CD4-positive, alpha-beta memory T cell (primary cell): ENCODE measurements at places on chromosomes 2 and 18.

DNA sequence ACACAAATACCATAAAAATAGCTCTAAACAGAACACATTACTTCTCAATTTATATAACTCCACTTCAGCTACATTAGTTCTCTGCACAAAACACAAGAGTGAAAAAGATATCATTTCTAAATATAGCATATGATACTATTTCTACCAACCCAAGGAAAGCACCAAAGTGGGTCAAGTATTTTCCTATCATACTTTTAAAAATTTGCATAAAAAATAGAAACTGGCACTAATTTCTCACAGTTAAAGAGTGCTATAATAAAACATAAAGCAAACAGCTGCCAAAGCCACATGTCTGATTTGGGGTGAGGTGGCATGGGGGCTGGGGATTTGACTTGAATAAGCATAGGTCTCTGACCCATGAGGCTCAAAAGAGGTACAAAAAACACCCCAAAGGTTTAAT lies 61.5 kb downstream of the BARD1 start:
- no peak for DNase-seq

GRCh38 chr18:37425222-37425621 lies 140.4 kb downstream of the CELF4 start:
- DNase-seq, result no peak

GRCh38 chr18:9679125-9679524 lies 29.0 kb upstream of the RAB31 start:
- no peak for DNase-seq

DNA sequence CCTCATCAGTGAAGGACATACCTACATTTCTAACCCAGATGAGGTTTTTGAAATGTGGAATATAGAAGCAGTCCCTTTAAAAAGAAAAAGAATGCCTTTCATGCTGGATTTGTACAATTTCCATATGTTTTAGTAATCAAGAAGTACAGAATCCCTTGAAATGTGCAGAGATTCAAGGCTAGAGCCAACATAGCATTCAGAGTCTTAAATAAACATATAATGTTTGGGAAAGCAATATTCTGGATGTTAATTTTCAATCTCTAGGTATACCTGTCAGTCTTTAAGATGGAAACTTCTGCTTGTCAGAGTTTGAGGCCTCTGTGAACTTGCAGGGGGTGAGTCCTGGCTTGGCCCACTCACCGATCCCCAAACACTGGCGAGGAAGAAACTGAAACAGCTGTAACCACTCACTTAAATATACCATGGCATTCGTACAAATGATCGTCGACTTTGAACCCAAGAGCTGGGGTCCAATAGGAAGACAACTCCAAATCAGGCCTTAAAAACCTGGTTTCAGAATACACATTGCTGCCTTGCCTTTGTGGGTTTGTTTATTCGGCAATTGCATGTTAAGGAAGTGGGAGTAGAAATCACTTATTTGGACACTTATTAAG lies 132.8 kb upstream of the NCK2 start:
- DNase-seq, result no peak

DNA sequence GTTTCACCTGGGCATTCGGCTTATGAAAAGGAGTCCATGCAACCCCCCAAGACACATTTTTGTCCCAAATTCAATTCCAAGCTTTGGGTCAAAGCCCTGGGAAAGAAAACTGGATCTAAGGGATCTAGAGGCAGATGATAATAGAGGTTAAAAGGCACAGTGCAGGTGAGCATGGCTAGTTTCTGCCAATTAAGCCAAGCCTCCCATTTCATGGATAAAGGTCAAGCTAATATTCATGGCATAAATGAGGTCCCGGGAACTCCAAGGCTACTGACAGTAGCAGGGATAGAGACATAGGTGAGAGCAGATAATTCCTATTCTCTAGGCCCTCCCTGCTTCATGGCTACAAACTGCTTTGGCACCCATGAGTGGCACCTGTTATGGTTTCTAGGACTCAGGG lies 83.1 kb downstream of the CAMKMT start:
- no peak for DNase-seq

DNA sequence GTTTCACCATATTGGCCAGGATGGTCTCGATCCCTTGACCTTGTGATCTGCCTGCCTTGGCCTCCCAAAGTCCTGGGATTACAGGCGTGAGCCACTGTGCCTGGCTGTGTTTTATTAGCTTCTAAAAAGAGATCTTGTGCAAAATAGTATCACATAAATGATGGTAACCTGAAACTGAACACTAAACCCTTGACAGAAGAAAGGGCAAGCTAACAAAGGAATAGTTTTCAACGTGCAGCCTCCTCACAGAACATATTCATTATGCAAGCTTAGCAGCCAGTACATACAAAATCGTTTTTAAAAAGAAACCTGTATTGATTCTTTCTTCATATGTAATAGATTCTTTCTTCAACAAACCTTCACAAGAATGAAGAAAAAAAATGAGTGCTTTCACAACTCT lies 20.6 kb downstream of the CHN1 start:
- no peak for DNase-seq

DNA sequence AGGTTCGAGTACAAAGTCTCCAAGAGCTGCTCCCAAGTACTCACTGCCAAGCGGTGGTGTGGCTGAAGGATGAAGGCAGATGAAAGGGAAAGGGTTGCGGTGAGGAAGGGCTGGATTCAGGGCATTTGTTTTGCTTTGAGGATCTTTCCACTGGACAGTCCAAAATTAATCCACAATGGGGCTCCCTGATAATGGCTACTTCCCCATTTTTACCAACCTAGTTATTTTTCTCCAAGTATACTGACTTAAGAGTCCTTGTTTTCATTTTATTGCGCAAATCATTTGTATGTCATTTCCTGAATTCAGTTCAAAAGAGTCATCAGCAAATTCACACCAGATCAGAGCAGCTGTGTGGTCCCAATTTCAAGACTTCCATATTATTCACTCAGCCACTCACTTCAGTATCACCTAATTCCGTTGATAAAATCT lies 464 bp upstream of the SESTD1 start:
- DNase-seq, result no peak

GRCh38 chr2:119225926-119226325 lies 2.3 kb downstream of the STEAP3 start:
- DNase-seq, result no peak

- no peak for DNase-seq
Observed at GRCh38 chr2:3279236-3279960, 98.2 kb downstream of the EIPR1 start.

GRCh38 chr2:43714164-43714563 lies 37.9 kb upstream of the C1GALT1C1L start:
- DNase-seq, result no peak

GRCh38 chr18:61651880-61652268 lies 240.9 kb downstream of the RNF152 start:
- DNase-seq, result no peak

- DNase-seq, result no peak
Observed at GRCh38 chr2:144343145-144343544, 176.8 kb downstream of the ZEB2 start.

DNA sequence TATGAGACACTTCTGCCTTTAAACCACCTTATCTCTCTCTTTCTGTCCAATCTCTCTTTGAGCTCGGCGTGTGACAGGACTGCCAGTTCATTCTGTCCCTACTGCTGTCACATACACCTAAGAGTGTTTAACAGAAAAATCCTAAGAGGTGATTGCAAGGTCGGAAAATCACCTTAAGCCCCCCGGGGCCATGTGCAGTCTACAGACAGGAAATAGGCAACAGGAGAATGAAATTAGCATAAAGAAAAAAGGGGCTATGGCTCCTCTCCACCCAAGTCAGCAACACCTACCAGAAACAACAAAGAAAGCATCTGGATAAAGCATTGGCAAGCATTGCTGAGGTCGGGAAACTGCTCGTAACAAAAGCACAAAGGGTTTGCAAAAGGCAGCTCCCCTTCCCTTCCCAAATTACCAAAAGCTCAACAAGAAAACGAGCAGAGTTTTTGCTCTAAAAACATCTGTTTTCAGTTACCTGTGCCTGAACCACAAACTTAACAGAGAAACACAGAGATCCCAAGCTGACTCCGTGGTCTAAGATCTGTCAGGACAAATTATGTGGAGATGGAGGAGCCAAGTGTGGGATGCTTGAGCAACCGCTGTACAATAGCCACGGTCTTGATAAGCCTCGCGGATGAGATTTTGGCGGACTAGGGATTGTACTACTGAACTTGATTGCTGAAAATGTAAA lies 30.4 kb downstream of the ANKRD44 start:
- DNase-seq, result no peak

- no peak for DNase-seq
Observed at GRCh38 chr2:235263205-235264120, 230.4 kb upstream of the AGAP1 start.

DNA sequence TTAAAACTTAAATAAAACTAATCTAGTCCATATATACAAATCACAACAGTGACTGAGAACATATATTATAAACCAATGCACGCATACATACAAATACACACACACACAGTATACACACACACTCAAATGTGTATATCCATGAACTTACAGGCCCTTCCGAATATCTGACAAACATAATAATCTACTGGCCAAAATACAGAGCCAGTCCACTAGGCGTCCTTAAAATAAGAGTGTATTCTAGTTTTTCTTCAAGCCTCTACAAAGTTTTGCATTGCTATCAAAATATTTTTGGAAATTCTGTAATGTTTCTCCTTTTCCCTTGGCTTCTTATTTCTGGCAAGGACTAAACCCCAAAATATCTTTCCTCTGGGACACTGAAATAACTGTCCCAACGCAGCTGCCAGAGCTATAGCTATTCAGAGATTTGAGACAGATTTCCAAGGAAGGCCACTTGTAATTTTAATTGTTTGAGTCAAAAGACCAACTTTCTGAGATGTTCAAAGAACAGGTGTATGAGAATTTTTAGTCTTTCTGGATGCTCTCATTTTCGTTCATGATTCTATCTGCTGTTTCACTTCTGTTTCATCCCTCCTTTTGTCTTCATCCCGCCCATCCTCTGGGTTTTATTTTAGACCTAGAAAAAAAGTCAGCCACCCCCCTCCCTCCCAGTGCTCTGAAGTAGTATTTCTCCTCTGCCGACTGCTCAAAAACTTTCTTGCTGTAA lies 24.1 kb upstream of the SP3 start:
- no peak for DNase-seq

- no peak for DNase-seq
Observed at GRCh38 chr2:126942427-126943203, 43.9 kb downstream of the TEX51 start.

- DNase-seq, result no peak
Observed at GRCh38 chr2:27527182-27527581, 30.5 kb downstream of the GCKR start.

DNA sequence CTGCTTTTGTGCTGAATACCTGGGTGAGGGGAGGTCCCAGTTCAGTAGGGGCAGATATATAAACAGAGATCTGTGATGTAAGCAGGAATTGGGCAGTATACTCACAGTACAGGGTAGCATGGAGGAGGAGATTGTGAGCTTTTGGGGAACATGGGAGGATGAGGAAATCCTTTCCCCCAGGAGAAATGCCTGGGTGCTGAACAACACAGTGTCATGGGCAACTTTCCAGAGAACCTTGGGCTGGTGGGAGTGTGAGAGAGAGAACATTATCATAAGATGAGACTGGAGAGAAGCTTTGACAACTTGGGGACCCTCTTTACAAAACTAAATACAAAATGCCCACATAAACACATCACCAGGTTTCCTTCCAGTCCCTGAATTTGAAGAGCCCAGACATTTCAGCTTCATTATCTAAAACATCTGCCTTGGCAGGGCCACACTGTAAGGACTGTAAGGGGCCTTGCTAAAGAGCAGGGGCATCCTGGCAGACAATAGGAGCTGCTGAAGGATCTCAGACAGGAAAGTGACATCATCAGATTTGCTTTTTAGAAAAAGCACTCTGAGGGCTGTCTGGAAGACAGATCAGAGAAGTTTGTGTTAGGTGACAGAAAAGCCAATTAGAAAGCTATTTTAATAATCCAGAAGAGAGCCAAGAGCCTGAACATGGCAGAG lies 303.1 kb upstream of the FBXO11 start:
- DNase-seq, result no peak

- no peak for DNase-seq
Observed at GRCh38 chr18:63148449-63149301, 170.9 kb downstream of the BCL2 start.

DNA sequence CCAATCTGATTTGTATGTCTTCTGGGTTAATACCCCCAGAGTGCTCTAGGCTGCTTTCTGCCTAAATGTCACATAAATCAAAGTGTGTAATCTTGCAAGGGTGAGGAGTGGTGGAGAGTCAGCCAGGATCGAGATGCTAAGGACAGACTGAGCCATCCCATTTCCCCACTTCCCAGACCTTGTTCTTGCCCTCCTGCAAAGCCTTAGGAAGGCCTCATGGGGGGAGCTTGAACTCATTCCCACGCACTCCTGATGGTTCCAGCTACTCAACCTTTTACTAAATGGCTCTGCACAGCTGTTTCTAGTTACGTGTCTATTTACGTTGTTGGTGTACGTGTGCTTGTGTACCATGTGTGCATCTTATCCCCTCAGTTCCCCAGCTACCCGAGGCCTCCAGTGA lies 423.6 kb upstream of the TNP1 start:
- no peak for DNase-seq

DNA sequence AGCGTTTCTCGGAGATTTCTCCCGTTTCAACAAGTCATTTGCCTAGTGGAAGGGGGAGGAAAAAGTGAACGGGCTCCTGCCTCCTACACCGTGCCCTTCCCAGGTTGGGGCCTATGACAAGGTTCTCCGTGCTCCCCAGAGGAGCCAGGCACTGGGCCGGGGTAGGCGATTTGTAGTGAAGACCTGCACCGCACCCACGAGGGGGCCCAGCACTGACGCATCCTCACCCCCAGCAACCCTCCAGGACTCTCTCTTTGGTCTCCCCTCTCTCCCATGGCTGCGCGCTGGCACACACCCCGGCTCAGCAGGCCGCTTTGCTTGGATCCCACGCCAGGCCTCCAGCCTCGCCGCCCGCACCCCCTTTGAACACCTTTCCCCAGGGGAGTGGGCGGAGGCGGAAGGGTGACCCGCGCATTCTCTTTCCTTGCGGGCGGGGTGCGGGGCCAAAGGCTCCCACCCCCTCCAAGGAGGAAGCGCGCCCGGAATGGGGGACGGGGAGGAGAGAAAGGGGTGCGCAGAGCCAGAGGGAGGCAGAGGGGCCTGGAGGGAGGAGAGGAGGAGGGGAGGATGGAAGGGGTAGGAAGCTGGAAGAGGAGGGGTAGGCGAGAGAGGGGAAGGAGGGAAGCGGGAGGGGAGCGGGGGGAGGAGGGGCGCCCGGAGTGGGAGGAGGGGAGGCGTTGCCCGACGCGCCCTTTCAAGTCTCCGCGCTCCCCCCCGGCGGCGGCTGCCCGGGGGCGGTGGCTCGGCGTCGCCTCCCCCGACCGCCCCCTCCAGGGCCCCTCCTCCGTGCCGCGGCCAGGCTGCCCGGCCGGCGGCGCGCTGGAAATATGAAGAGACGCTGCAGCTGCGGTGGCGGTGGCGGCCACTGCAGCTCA lies at the start of gene APCDD1:
APCDD1 (plus strand) TSS at position 830 of the 875 bp plus-strand sequence. CDS start 347 bp downstream, outside the sequence.
- no peak for DNase-seq

DNA sequence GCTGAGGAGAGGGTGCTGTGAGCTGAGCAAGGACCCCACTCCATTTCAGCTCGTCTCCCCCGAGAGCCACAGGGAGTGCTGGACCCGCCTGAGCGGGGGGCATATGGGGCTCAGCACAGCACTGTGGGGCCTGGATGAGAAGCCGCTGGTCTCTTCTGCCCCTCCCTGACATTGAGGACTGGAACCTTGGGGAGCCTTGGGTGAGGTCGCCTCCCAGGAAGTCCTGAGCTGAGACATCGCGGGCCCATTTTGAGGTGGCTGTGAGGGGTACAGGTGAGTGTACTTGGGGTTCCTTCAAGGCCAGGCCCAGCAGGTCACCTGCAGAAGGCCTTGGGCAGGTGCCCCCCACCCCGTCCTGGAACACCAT lies 3.1 kb upstream of the AQP12A start:
- DNase-seq, result no peak

- no peak for DNase-seq
Observed at GRCh38 chr18:489244-490023, 11.1 kb downstream of the COLEC12 start.
